DMS 273 treated with DMSO at 0.1 percent for 48 hours (cell line): ENCODE measurements at places on chromosomes 11 and 22.

DNA sequence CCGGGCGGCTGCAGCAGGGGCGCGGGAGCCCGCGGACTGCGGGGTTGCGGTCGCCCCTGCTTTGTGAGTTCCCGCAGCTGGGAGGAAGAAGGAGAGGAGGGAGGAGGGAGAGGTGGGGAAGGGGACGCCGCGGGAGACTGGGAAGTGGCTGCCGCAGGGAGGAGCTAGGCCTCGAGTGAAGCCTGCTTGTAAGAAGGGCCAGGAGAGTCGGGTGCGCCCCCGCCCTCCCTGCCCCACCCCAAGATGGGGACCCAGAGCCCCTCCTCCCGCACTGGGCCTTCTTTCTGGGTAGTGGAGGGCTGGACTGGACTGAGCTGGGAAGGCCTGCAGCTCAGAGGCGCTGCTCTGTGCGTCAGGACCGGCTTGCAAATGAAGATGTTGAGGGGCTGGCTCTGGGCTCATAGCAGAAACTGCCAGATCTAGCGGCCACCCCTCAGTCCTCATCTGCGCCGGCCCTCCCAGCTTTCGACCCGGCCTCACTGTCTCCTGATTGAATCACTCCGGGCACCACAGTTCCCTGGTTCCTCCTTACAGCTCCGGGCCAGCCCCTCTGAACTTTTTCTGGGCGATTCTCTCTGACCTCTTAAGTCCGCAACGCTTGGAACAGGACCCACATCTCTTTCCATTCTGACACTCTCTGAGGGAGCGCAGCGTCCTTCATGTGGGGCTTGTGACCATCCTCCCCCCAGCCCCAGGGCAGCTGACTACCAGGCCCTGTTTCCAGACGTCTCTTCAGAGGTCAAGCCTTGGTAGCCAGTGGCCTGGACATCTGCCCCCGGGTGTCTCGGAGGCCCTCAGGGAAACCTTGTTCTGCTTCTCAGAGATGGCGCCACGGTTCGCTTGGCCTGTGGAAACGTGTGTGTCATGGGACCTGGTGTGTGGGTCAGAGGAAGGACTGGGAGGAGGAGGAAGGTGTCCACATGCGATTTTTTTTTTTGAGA, 21.9 kb downstream of the SERPINH1 start:
- no peak for DNase-seq

GRCh38 chr11:115996808-115997188, 492.6 kb upstream of the CADM1 start:
- no peak for DNase-seq

GRCh38 chr11:128188346-128189004, 398.9 kb downstream of the ETS1 start:
- DNase-seq: no peak

- no peak for DNase-seq
These were observed 1.4 kb downstream of the TMX2 start for GRCh38 chr11:57713835-57714234.

DNA sequence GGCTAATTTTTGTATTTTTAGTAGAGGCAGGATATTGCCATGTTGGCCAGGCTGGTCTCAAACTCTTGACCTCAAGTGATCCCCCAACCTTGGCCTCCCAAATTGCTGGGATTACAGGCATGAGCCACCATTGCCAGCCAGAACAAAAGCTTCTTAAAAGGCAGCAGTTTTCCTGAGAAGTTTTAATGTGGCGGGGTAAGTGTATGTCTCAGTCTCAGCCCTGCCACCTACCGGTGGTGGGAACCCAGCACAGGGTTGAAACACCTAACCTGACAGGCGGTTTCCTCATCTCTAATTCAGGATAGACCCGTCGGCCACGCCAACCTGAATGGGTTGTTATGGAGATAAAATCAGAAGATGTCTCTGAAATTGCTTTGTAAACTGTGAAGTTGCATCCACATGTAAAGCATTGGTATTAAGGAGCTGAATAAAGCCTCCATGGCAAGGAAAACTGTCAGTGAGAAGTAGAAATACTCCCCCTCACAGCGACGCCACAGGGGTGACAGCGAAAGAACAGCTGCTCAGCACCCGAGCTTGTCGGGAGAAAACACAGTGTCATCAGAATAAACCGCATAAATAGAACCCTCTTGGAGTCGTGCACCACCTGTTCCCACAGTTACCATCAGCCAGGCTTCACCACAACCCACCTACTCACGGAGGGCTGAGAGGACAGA, 165.9 kb upstream of the NCAM1 start:
- DNase-seq: no peak

DNA sequence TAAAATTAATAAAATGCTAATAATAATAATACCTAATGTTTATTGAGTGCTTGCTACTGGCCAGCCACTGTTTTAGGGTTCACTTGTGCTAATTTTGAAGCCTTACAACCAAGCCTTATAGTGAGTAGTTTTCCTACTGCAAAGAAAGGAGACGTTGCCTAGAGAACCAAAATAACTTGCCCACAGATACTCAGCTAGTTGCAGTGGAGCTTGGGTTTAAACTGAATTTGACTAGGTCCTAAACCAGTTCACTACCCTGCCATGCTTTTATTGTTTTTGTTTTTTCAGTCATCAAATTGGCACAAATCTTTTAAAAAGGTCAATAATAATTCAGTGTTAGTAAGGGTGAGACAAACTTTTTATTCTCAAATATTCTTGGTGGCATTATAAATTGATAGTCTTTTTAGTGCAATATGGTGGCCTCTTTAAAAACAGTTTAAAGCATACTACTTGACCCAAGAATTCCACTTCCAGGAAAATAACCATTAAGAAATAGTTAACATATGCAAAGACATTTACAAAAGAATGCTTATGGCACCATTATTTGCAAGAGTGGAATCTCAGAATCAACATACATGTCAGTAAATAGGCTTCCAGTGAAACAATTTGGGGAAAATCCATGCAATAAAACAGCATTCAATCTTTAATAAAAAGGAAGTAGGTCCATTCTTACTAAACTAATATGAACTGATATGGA, 90.2 kb downstream of the OPCML start:
- no peak for DNase-seq
